DMS79 treated with DMSO at 0.1 percent for 48 hours (cell line): ENCODE measurements at places on chromosomes 7 and 10.

GRCh38 chr10:88236121-88236743, 346.9 kb downstream of the RNLS start:
- peak; percentile 40 for DNase-seq

GRCh38 chr10:126904818-126905701, at the start of gene DOCK1:
TSS of gene DOCK1 (plus strand) at chr10:126905428. CDS start at chr10:126905518, 90 bp downstream.
- DNase-seq = no peak

DNA sequence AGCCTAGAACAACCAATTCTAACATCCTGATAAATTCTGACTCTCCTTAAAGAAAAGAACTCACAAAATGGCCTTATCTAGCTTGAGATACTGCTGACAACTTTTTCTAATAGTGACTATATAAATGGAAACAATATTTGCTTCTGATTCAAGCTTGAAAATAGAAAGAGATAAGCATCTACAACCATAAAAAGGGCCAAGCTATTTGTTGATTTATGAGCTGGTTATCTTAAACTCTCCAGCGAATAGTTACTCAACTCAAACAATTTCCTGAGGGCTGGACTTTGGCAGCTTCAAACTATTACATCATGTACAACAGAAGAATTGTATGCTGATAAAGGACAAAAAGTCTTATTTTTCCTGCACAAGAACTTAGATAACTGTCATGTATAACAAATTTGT, 4.6 kb downstream of the USP54 start:
- DNase-seq = no peak

DNA sequence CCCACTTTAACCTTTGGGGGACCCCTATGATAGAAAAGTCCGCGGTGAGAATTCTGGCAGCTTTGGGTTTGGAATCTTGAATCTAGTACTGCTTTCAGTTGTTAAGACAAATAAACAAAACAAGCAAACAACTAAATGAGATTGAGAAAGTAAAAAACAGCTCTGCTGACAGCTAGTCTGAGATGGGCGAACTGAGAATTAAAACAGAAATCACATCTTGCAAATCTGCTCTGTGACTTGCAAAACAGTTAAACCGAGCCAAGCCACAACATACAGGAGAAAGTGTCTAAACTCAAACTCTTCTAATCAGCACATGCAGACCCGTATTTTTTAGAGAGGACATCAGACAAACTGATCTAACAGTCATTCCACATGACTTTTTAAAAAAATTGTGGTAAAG, 110.4 kb downstream of the SH2D4B start:
- DNase-seq = no peak

DNA sequence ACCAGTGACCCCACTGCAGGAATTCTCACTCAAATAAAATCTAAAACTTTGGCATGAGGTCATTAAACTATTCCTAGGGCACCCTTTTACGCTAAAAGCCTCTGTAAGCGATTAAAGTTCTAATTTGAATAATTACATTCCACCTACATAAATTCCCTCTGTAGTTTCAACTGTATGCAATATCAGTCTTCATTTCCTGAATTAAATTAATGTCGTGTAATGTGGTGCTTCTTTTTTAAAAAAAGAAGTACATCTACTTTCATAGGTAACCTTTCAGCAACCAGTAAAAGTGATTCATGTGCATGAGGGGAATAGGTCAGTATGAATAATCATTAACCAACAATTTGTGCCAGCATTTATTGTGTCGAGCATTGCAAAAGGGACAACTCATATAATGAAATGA, 44.7 kb downstream of the IMMP2L start:
- DNase-seq = no peak

DNA sequence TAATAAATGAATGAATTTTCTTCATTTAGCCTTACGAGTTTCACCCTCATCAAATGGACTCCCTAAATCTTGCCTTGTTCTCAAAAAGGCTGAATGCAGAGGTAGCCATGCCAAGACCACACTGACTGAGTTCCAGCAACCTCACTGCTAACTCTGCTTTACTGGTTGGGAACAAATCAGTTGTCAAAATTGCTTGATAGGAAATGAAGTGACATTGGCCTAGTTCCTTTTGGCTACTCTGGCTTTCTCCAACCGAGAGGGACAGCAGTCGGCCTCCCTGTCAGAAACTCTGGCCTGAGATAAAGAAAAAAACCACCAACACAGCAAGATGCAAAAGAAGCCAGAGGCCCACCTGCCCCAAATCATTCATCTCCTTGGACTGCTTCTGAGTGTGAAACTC, 87.0 kb downstream of the PPP1R3C start:
- DNase-seq = no peak

DNA sequence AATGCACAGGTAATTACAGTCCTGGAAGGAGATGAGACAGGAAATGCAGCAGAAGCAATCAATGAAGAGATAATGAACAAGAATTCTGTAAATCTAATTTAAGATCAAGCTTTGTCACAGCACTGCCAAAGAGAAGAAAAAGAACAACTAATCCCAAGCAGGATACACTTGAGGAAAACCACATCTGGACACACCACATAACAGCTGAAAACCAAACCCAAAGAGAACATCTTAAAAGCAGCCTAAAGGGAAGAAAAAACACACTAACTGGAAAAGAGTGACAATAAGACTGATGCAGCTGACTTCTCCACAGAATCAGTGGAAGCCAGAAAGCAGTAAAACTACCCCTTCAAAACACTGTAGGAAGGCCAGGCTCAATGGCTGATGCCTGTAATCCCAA, 10.2 kb downstream of the CYTH3 start:
- no peak for DNase-seq

GRCh38 chr10:34575882-34576281, 239.2 kb downstream of the PARD3 start:
- DNase-seq = no peak

DNA sequence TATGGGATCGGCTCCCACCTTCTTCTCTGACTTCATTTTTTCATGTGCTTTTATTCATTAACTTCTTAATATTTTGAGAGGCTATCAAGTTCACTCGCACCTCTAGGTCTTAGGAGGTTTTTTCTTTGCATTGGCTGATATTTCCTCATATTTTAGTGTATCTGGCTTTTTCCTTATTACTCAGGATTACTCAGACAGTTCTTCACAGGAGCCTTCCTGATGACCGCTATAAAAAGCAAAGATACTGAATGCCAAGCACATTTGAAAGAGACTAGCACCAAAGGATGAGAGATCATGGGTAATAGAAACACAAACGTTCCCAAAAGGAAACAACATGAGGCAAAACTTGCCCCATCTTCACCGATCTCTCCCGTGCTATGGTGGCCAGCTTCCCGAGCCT, 409.2 kb upstream of the KLF6 start:
- DNase-seq = no peak

DNA sequence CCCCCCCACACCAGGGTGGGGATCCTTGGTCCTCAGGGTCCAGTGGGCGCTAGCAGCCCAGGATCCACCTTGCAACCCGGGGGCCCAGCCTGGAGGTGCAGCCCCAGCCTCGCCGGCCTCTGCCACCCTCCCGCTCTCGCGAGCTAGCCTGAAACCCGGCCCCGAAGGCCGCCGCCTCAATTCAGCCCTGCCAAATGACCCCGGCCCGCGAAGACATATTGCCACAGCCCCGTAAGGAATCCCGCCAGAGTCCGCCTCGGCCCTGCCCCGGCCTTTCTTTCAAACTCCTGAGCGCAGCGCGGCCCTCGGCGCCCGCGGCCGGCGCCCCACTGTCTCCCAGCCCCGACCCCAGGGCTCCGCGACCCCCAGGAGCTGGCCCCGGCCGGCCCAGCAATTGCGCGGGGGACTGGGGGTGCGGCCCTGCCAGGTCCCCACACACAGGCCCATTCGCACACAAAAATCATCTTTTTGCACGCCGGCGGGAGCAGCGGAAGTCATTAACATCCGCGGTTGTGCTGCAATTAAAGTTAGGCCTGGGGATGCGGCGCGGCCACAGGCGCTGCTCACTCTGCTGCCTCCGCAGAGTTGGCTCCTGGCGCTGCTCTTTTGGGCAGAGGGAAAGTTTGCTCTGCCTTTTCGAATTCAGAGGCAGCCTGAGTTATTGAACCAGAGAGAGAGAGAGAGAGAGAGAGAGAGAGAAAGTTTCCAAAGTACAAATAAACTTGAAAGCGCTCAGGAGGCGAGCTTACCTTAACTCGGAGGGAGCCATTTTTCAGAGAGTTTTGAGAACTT, 4.0 kb downstream of the HOXA5 start:
- DNase-seq = no peak
